Adrenal gland (tissue), 19 donors: ENCODE measurements at places on chromosomes 6 and 20.

DNA sequence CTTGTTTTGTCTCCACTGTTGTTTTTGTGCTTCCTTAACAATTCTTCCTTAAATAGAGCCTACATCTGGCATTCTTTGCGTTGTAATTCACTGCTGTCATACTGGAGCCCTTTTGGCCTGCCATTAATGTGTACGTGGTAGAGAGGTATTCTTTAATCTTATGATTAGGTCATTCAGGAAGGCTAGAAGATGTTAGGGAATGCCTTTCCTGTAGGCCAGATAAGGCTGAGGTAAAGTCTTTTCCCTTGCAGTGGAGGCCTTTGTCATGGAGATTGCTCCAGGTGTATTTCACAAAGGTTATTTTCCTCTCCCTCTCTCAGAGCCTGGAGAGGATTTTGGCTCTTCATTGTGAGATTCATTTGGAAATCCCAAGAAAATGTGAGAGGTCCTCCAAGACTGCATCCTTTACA, 146.9 kb downstream of the FUT9 start:
- no peak for DNase-seq

DNA sequence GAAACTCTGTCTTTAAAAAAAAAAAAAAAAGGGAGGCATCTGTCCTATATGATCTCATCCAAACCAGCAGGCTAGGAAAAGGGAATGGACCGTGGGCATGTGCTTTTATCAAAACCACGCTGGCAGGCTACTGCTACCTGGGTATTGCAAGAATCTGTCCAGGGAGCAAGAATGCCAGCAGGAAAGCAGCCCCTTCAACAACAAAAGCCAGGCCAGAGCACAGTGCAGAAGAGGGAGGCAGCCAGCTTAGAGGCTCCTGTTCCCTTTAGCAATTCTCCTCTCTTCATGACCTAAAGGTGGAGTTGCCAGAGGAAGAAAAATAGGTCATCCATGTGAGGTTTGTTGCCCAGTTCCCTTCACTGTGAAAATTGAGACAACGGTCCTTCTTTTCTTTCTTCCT, 18.2 kb downstream of the TBC1D20 start:
- DNase-seq = no peak

DNA sequence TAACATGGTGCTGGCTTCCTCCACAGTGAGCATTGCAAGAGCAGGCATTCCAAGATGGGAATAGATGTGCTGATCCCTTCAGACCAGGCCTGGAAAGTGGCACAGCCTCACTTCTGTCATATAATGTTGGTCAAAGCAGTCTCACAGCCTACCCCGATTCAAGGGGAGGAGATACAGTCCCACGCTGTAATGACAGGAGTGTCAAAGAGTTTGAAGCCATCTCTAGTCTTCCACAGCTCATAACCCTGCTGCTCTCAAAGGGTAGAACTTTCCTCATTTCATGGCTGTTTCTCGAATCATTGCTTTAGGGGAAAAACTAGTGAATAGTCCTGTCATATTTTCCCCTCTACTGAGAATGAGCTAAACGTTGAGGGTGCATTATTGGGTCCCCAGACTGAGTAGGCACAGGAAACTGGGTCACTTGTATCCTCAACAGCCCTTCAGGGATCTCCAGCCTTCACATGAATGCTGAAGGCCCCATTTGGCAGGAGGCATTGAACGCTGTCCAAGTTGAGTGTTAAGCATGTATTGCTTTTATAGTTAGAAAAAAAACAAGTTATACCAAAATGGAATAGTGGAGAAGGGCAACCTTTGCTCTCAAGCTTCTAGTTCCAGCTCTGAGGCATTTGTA, 27.3 kb downstream of the DTD1 start:
- DNase-seq = peak; percentile 31

- DNase-seq = no peak
These were observed 40.9 kb downstream of the ARFGEF2 start for GRCh38 chr20:48962421-48962820.

DNA sequence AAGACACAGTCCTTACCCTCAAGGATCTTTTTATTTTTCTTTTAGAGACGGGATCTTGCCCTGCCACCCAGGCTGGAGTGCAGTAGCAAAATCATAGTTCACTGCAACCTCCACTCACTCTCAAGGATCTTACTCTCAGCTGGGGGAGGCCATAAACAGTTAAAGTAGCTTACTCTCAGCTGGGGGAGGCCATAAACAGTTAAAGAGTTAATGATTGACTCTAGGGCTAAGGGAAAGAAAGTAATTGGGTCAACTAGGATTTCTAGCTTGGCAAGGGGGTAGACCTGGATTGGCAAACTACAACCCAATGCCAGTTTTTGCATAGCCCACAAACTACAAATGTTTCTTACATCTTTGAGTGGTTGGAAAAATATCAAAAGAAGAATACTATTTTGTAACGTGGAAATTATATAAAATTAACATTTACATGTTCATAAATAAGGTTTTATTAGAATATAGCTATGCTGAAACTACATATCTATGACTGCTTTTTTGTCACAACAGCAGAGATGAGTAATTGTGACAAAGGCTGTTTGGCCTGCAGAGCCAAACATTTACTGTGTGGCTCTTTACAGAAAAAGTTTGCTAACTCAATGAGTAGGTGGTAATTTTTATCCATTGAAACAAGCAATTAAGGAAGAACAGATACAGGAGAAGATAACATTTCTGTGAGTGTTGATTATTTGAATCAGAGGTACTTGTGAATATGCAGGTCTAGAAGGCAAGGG, 46.4 kb downstream of the PTPRA start:
- DNase-seq = no peak

DNA sequence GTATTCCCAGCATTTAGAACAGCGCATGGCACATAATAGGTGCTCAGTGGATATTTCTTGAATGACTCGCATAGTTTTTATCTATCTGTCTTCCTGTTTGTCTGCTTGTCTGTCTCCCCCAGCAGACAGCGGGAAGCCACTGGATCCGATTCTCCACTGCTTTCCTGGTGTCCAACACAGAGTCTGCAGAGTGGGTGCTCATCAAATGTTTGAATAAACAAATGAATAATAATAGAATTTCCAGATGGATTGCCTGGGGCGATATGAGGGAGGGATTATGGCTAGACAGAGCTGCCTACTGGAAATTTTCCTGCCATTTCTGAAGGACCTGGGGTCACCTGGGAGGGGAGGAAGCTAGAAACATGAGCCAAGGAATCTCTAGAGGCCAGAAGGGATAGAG, 18.9 kb downstream of the CDH22 start:
- no peak for DNase-seq

DNA sequence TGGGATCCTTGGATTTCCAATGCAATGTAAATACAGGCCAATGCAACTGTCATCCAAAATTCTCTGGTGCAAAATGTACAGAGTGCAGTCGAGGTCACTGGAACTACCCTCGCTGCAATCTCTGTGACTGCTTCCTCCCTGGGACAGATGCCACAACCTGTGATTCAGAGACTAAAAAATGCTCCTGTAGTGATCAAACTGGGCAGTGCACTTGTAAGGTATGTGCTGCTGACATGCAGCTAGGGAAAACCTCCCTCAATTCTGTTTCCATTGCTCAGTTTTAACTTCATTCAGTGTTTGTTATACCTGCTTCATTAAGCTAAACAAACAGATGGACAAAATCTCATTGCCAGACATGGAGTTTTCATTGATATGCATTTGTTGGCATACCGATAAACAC, 397.1 kb downstream of the ARHGAP18 start:
- DNase-seq = no peak

GRCh38 chr20:43755390-43755789, 28.6 kb upstream of the GTSF1L start:
- no peak for DNase-seq

DNA sequence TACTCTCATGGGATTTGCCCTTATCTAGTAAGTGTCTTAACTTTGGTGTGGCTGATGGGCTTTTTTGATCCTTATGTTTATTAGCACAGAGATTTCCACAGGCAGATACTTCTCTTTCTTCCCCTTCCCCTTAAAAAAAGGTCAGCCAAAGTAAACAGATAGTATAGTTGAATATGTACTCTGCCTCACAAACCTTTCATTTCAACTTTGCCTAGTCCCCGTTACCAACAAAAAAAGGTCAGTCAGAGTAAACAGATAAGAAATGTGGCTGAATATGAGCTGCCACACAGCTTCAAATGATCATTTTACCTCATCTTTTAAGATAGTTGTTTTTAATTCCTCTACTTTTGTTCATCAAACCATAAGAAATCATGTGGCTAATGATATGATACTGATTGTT, 34.1 kb upstream of the SLC35D3 start:
- no peak for DNase-seq

- DNase-seq = no peak
These were observed 114.1 kb downstream of the SCAF8 start for GRCh38 chr6:154847318-154847717.

DNA sequence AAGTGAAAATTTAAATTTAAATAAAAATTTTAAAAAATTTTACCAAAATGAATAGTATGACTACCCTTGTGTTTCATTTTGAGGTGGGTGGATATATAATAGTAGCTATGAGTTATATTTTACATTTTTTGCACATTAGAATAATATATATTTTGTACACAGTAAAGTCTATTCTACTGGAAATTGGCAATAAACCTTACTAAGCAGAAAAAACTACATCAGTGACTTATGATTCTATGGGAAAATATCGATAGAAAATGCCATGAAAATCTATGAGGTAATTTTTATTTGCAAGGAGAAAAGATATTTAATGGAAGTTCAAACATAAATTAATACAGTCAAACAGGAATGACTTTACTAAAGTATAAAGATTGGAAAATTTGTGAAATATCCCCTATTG, 2.8 kb upstream of the TSPYL4 start:
- DNase-seq = no peak

GRCh38 chr6:128275681-128276080, 244.7 kb downstream of the PTPRK start:
- DNase-seq = no peak

DNA sequence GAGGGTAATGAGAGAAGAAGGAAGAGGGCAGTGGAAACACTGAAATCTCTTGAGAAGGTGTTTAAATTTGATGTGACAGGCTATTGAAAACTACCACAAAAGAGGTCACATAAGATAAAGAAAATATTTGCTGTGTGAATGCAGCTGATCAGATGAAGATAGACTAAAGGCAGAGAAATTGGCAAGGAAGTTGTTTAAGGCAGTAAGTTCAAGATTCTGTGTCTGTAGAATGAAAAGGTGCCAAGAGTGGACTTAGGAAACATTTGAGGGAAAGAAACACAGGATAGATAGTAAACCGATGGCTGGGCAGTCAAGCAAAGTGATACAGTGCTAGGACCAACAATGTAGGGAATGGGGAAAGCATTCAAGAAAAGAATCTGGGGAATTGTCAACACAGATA, 332.3 kb upstream of the MARCKS start:
- DNase-seq = no peak

- DNase-seq = no peak
These were observed 46.2 kb downstream of the PROKR2 start for GRCh38 chr20:5270603-5271002.

- DNase-seq = no peak
These were observed 31.3 kb downstream of the PPP1R3G start for GRCh38 chr6:5116243-5116991.

DNA sequence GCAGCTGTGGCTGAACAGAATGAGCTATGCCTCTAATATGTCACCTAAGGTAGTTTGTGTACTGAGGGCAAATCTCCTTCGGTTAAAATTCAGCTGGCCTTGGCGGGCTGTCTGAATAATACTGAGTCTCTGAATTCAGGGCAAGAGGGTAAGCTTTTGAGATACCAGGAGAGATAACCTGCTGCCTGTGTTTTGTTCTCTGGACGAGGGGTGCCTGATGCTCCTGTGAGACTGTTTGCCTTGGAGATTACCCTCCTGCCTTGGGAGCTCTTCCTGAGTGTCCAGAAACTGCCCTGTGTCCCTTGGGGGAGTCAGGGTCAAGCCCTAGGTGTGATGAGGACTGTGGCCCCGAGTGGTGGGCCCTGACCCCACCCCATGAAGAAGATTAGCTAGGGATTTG, 282.9 kb downstream of the KIF16B start:
- no peak for DNase-seq
